Osteocyte (in vitro differentiated cells): ENCODE measurements at places on chromosomes 2 and 18. TPM values are rescaled to one million over a fixed set of nuclear protein-coding genes. Genes with fewer than 3 reads are reported as not detected.
A peak's percentile ranks its signal among the peaks of the same experiment; 100 is the strongest.

DNA sequence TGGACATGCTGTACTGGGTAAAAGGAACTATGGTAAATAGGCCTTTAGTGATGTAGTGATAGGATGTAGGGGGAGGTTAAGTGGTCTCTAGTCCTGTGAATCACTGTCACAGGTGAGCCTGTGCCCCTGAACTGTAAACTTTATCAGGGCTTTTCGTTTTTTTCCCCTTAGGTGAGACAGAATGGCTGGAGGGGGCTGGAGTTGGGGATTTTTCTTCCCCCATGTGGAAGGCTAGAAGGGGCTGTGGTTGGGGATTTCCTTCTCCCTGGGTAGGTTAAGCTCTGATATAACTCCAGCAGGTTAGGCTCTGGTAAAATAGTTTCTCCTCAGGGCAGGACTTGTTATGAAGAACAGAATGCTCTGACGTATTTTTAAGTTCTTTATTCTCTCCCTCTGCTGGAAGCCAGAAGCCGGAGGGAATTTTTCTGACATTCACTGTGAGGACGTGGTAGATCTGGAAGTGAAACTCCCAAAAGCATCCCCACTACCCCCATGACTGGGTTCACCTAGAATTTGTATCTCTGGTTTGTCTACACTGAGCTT lies 28.5 kb downstream of the PIKFYVE start:
- DNase-seq, result no peak

- peak; percentile 25 for DNase-seq
These were observed 162.1 kb downstream of the LDLRAD4 start for GRCh38 chr18:13380691-13381070.

- peak; percentile 81 for DNase-seq
These were observed 1.9 kb downstream of the LIMS2 start for GRCh38 chr2:127673291-127674069.

The SLC14A1 gene
- total RNA-seq, result 0.24 TPM in 1 of 2 replicates, not detected in the other

GRCh38 chr2:129113776-129114175 lies 795.1 kb upstream of the HS6ST1 start:
- no peak for DNase-seq

The PSTPIP2 gene
- total RNA-seq, result 4.5 TPM in 2 replicates

DNA sequence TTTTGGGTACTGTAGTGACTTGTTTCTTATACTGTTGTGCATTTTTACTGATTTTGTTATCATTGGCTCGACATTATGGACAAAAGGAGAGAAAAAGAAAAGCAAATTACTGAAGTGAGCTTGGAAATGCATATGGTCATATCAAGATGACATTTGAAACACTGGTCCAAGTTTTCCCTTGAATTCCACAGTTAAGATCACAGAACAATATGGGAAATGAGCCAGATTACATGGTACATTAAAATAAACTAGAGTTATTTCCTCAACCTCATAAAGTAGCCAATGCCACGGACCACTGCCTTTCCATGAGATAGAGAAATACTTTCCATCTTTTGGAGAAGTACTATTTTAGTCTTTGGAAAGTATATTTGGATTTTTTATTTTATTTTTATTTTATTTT lies 62.0 kb upstream of the SGPP2 start:
- DNase-seq, result no peak

GRCh38 chr2:207437136-207437523 lies 92.6 kb upstream of the CREB1 start:
- no peak for DNase-seq

DNA sequence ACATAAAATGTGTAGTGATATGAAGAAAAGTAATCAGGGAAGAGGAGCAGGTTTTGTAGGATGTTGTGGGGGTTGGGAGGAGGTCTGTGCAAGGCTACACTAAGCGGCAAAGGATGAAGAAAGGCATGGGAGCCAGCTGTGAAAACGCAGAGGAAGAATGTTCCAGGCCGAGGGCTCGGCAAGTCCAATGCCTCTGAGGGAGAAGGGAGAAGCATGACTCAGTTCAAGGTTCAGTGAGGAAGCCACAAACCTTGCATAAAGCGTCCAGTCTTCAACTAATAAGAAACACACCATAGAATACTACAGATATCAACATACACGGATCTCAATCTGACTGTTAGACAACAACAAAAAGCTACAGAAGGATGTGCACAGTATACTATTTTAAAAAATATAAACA lies 16.2 kb downstream of the EPB41L3 start:
- DNase-seq, result no peak

The CCDC93 gene
- 23.3 and 26.9 TPM in 2 replicates for total RNA-seq

- no peak for DNase-seq
These were observed 7.3 kb upstream of the AMMECR1L start for GRCh38 chr2:127893033-127893432.

DNA sequence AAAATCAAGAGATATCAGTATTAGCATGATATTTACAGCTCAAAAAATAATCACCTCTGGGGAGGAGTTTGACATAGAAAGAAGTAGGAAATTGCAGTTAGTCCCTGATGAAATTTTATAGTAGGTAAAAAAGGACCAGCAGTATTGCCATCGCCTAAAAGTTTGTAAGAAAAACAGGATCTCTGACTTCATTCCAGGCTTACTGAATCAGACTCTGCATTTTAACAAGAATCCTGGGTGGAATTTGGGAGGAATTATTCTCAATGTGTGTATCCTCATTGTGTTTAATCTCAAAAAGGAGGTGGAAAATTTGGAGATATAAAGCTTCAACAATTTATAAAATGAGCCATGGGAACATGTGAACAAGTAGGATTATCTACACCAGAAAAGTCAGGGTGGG lies 31.2 kb upstream of the STAT1 start:
- no peak for DNase-seq

GRCh38 chr2:128692895-128693742 lies 374.5 kb upstream of the HS6ST1 start:
- peak; percentile 53 for DNase-seq

The FAM228A gene
- total RNA-seq, result 0.32 TPM in 1 of 2 replicates, not detected in the other

- no peak for DNase-seq
These were observed 11.4 kb downstream of the EIF2AK3 start for GRCh38 chr2:88615822-88616221.

The CFAP53 gene
- total RNA-seq, result 0.39 and 0.78 TPM in 2 replicates

GRCh38 chr18:60246606-60247005 lies 126.0 kb downstream of the MC4R start:
- DNase-seq, result no peak

DNA sequence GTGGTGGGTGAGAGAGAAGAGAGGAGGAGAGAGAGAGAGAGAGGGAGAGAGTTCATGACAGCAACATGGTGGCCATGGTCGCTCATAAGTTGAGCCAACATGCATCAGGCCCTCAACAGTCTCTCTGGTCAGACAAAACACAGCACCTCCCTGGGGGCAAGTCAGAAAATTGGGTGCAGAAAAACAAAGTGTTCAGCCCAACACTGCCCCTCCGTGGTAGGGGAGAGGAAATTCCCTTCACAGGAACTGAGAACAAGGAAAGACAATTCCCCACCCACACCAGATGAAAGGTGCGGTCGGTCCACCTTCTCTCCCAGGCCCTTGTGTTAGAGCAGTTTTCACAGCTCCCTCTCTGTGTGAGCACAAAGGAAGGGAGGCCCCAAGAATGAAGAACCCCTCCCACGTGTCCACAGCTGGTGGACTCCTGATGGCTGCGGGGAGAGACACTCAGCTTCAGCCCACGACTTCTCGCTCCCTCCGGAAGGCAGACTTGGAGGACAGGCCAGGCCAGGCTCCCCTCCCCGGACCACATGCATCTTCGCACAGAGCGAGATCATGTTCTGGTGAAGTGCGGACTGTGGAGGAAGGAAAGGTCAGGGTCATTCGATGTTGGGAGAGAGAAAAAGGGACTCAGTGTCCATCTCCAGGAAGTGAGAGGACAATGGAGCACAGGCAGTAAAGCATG lies 181.7 kb downstream of the ANAPC1 start:
- DNase-seq, result no peak

- DNase-seq, result no peak
These were observed 79.6 kb upstream of the NYAP2 start for GRCh38 chr2:225319872-225320271.

The MOGAT1 gene
- not detected in 2 replicates for total RNA-seq

- DNase-seq, result no peak
These were observed 1296.0 kb upstream of the ZEB2 start for GRCh38 chr2:145815933-145816332.
